HFFc6 (cell line): ENCODE measurements at places on chromosomes 6 and 20.

DNA sequence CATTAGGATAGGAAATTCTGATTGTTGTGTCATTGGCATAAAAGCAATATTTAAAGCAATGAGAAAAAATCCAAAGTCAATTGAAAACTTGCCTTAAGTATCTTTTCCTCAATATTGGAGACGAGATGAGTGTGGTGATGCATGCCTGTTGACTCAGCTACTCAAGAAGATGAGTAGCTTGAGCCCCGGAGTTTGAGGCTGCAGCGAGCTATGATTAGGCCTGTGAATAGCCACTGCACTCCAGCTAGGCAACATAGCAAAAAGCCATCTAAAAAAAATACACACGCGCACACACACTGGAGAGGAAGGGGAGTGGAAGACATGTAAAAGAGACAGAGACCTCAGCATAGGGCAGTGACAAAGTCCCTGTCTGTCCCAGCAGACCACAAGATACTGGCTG lies 9.7 kb upstream of the MARCKS start:
- no peaks in the 10 kb centered on the region for H3K36me3 ChIP-seq
- peak; percentile 47 for DNase-seq
- no peak overlapping the region for H3K27ac ChIP-seq

GRCh38 chr20:14334306-14334930 lies 3.0 kb downstream of the FLRT3 start:
- H3K27me3 ChIP-seq = no peaks in the 10 kb centered on the region
- no peak for DNase-seq
- no peak overlapping the region for H3K27ac ChIP-seq
- no peaks in the 10 kb centered on the region for H3K4me1 ChIP-seq
- no peak overlapping the region for H3K4me3 ChIP-seq
- no peaks in the 10 kb centered on the region for H3K36me3 ChIP-seq

DNA sequence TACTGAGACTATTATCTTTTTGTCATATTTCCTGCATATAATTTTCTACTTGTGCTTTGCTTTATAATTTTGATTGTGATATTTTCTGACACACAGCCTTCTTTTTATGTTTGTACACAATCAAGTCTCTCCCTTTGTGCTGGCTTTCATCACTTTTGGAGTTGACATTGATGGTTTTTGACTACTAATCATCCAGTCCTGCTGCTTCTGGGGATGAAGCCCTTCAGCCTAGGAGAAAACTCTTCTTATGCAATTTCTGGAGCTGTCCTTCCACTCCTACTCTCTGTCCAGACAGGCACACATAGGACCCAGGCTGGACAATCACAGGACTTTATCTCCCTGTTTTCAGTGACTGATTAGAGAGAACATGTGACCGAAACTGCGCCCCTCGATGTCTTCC lies 515.0 kb downstream of the KIF16B start:
- no peak overlapping the region for H3K27ac ChIP-seq
- no peak overlapping the region for H3K4me3 ChIP-seq
- no peak for DNase-seq
- no peaks in the 10 kb centered on the region; the same call in 1 of the 2 replicates for H3K36me3 ChIP-seq
- no peaks in the 10 kb centered on the region for H3K4me1 ChIP-seq

DNA sequence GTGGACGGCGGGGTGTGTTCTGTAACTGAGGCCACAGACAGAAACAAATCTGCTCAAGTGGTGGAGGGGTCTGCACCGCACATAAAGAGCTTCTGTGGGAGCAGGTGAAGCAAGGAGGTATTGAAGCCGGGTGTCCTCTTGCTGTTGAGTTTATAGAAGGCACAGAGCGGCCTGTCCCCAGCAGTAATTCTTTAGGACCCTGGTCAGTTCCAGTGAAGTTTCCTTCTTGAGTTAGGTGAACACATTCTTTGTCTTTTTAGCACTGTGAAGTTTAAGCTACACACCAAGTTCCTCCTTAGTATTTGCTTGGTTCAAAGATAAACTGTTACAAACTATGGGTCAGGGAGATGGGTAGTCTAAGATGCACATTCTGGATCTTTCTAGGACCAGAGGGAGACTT lies 6.1 kb downstream of the PRDM1 start:
- DNase-seq = no peak
- peaks cover 2% of the 10 kb centered on the region; the same call in 1 of the 2 replicates for H3K27me3 ChIP-seq
- H3K4me3 ChIP-seq = no peak overlapping the region
- H3K4me1 ChIP-seq = peaks cover 96% of the 10 kb centered on the region
- H3K36me3 ChIP-seq = peaks cover 68% of the 10 kb centered on the region

- no peak for DNase-seq
- H3K27ac ChIP-seq = no peak overlapping the region
- no peak overlapping the region for H3K4me3 ChIP-seq
These were observed 11.7 kb downstream of the HDAC2 start for GRCh38 chr6:113959235-113959634.

DNA sequence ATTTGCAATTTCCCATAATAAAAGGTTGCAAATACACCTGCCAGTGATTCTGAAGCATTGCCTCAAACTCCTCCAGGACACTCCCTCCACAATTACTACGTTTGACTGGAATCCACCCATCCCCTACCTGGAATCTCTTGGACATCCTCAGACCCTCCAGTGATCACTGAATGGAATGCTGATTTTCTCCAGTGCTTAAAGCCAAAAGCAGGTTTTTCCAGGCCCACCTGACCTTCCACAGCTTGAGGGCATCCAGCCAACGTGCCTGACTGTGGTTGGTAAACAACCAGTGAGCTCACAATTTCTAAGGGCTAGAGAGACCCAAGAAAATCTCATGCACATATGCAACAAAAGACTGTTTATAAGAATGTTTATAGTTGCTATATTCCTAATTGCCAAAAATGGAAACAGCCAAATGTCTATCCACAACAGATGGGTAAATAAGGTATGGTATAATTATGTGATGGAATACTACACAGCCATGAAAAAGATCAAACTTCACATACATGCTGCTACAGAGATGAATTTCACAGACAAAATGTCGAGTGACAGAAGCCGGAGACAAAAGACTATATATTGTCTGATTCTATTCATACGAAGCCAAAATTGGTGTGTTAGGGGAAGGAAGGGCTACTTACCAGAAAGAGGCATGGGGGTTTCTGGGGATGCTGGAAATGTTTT lies 147.1 kb upstream of the RREB1 start:
- H3K4me3 ChIP-seq = no peak overlapping the region
- peaks cover 5% of the 10 kb centered on the region for H3K27me3 ChIP-seq
- no peaks in the 10 kb centered on the region for H3K4me1 ChIP-seq
- H3K27ac ChIP-seq = no peak overlapping the region

- H3K4me1 ChIP-seq = peaks cover 24% of the 10 kb centered on the region
- peaks cover 7% of the 10 kb centered on the region for H3K36me3 ChIP-seq
- no peak overlapping the region for H3K4me3 ChIP-seq
- peaks cover 2% of the 10 kb centered on the region; the same call in 1 of the 2 replicates for H3K27me3 ChIP-seq
These were observed 4.3 kb upstream of the SGK1 start for GRCh38 chr6:134322216-134322615.

GRCh38 chr6:8400663-8401062 lies 34.7 kb downstream of the SLC35B3 start:
- no peak overlapping the region for H3K4me3 ChIP-seq
- H3K27ac ChIP-seq = no peak overlapping the region
- no peaks in the 10 kb centered on the region for H3K36me3 ChIP-seq
- DNase-seq = no peak
- no peaks in the 10 kb centered on the region for H3K4me1 ChIP-seq

- H3K4me3 ChIP-seq = no peak overlapping the region
- DNase-seq = no peak
- no peaks in the 10 kb centered on the region; the same call in 1 of the 2 replicates for H3K27me3 ChIP-seq
- no peak overlapping the region for H3K27ac ChIP-seq
- no peaks in the 10 kb centered on the region for H3K36me3 ChIP-seq
These were observed 1347.5 kb upstream of the ADGRB3 start for GRCh38 chr6:67287566-67287965.

DNA sequence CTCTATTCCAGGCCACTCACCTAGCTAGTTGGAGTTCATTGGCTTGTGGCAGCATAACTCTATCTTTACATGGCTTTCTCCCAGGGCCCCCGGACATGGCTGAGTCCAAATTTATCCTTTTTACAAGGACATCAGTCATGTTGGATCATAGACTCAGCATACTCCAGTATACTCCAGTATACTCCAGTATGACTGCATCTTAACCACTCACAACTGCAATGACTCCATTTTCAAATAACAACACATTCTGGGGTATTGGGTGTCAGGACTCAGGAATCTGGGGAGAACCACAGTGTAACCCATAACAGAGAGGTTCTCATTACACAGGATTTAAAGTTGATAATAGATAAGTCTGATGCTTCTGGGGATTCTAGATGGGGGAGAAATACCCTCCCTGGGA lies 53.8 kb upstream of the TSHZ2 start:
- no peak overlapping the region for H3K4me3 ChIP-seq
- no peaks in the 10 kb centered on the region for H3K27me3 ChIP-seq
- no peak overlapping the region for H3K27ac ChIP-seq
- no peak for DNase-seq
- no peaks in the 10 kb centered on the region for H3K36me3 ChIP-seq

DNA sequence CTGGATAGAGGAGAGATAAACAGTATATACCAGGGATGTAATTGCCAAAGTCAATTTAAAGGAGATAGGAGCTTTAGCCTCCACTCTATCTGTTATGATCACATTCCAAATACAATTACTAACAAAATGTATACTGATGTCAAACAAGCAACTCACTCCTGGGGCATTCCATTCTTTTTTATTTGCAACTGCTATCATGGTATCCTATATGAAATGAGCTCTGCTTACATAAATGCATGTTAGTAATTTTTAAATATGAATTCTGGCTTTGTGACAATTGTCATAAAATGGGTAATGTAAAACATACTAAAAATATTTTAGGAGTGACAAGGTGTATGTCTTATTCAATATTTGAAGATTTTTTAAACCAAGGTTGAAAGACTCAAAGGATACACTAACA lies 751.1 kb downstream of the HACE1 start:
- H3K4me1 ChIP-seq = no peaks in the 10 kb centered on the region
- H3K4me3 ChIP-seq = no peak overlapping the region
- H3K27ac ChIP-seq = no peak overlapping the region
- H3K36me3 ChIP-seq = no peaks in the 10 kb centered on the region
- H3K27me3 ChIP-seq = no peaks in the 10 kb centered on the region

GRCh38 chr6:54805077-54805476 lies 41.5 kb upstream of the FAM83B start:
- no peak overlapping the region for H3K27ac ChIP-seq
- H3K4me1 ChIP-seq = peaks cover 25% of the 10 kb centered on the region; the same call in 1 of the 2 replicates
- H3K27me3 ChIP-seq = peaks cover 2% of the 10 kb centered on the region; the same call in 1 of the 2 replicates

- peak; percentile 93 for DNase-seq
- peaks cover 5% of the 10 kb centered on the region; the same call in 1 of the 2 replicates for H3K36me3 ChIP-seq
- H3K4me1 ChIP-seq = peaks cover 19% of the 10 kb centered on the region
- H3K27ac ChIP-seq = peak overlapping the region; percentile 91
- peak overlapping the region; percentile 82 for H3K4me3 ChIP-seq
These were observed 85.7 kb downstream of the NFATC2 start for GRCh38 chr20:51456511-51457509.

GRCh38 chr6:24996269-24996836 lies 60.6 kb upstream of the RIPOR2 start:
- no peak overlapping the region for H3K27ac ChIP-seq
- no peak for DNase-seq
- peaks cover 26% of the 10 kb centered on the region for H3K4me1 ChIP-seq
- H3K36me3 ChIP-seq = 0 out of 2 replicates have a peak, but pooled peaks cover 8% of the 10 kb centered on the region
- no peak overlapping the region for H3K4me3 ChIP-seq

DNA sequence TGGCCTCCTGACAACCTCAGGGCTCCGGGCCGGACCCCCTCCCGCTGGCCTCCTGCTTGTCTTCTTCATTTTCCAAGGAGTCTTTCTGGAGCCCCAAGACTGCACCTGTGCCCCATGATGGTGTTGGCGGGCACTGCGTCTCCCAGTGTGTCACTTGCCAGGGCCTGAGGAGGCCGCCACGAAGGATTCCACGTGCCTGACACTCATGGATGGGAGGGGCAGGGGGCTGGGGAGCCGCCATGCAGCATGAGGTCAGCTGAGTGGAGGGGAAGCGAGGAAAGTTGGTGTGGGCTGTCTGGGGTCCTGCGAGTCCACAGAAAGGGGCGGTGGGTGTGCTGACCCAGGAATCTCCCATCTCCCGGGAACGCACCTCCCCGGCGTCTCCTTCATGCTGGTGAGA lies 165.7 kb downstream of the SMOC2 start:
- H3K27ac ChIP-seq = no peak overlapping the region
- no peaks in the 10 kb centered on the region for H3K4me1 ChIP-seq
- H3K27me3 ChIP-seq = no peaks in the 10 kb centered on the region; the same call in 1 of the 2 replicates
- no peak for DNase-seq

- no peak overlapping the region for H3K4me3 ChIP-seq
- H3K27ac ChIP-seq = no peak overlapping the region
- no peak for DNase-seq
- no peaks in the 10 kb centered on the region for H3K27me3 ChIP-seq
- H3K36me3 ChIP-seq = no peaks in the 10 kb centered on the region
These were observed 66.9 kb upstream of the KCNK16 start for GRCh38 chr6:39389484-39389767.

DNA sequence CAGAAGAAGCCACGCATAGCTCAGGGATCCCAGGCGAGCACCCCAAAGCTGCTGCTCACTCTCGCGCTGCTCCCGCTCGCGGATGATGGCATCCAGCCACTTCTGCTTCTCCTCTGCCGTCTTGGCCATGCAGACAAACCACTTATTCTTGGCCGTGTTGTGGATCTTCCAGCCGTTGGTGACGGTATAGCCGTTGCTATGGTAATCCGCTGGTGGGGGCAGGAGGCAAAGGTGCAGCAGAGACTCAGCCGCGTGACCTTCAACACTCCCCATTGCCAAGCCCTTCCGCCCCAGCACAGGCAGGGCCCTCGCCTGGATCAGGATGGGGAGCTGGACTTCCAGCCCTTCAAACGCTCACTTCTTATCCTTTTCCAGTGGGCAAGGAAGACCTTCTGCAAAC lies 136.9 kb downstream of the PREX1 start:
- H3K4me1 ChIP-seq = peaks cover 9% of the 10 kb centered on the region
- no peak overlapping the region for H3K27ac ChIP-seq
- H3K27me3 ChIP-seq = peaks cover 3% of the 10 kb centered on the region; the same call in 1 of the 2 replicates

DNA sequence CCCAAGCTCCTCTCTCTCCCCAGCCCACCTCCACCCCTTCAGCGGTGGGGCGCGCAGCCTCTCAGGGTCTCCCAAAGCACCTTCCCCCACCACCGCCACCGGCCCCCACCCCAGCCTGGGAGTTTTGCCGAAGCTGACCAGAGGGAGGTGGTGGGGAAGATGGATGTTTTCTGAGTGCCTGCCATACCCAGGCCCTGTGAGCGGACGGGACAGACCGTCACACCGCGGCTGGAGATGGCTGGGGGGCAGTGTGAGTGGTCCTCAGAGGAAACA lies 5.7 kb downstream of the C20orf204 start:
- peaks cover 30% of the 10 kb centered on the region for H3K27me3 ChIP-seq
- H3K27ac ChIP-seq = no peak overlapping the region
- H3K36me3 ChIP-seq = no peaks in the 10 kb centered on the region
- no peak overlapping the region for H3K4me3 ChIP-seq
- H3K4me1 ChIP-seq = peaks cover 15% of the 10 kb centered on the region
- DNase-seq = no peak

DNA sequence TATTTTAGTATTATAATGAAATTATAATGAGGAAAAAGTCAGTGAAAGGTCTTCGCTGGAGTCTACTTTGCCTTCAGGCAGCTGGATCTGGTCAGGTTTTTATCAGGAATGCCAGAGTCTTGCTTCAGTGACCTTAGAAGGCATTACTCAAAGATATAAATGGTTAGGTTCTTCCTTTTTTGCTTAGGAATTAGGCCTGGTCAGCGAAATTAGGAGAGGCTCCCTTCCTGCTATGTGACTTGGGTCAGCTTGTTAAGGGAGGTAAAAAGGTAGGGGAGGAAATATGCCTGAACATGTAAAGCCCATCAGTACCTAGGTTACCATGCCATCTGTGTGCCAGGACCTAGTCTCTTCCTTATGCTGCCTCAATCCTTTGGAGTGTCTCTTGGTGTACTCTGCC lies 115.1 kb downstream of the OTOR start:
- no peak for DNase-seq
- no peak overlapping the region for H3K4me3 ChIP-seq

GRCh38 chr6:76835695-76836094 lies 627.6 kb downstream of the HTR1B start:
- no peak overlapping the region for H3K4me3 ChIP-seq
- DNase-seq = no peak
- no peaks in the 10 kb centered on the region for H3K36me3 ChIP-seq
- no peaks in the 10 kb centered on the region for H3K4me1 ChIP-seq
